T47D (cell line): ENCODE measurements at places on chromosomes 3 and 15.

GRCh38 chr15:47737477-47737876, 20.2 kb downstream of the SEMA6D start:
- DNase-seq: no peak

GRCh38 chr3:170421111-170421641, 2.5 kb downstream of the CLDN11 start:
- no peak for DNase-seq

DNA sequence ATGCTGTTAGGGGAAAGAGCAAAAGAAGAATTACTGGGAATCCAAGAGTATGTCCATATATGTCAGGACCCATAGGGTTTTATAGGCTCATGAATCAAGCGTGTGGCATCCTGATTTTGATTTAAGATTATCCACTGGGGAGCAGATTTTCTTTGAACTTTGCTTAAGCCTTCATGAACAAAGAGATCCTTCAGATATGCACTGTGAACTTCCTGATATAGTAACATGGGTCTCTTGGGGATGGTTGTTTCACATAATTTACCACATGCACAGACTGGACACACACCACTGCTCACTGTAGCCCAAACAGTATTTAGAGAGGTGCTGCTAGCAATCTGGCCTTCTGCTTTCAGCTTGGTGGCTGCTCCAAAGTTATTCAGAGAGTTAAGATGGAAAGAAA, 200.9 kb upstream of the ZPLD1 start:
- no peak for DNase-seq

DNA sequence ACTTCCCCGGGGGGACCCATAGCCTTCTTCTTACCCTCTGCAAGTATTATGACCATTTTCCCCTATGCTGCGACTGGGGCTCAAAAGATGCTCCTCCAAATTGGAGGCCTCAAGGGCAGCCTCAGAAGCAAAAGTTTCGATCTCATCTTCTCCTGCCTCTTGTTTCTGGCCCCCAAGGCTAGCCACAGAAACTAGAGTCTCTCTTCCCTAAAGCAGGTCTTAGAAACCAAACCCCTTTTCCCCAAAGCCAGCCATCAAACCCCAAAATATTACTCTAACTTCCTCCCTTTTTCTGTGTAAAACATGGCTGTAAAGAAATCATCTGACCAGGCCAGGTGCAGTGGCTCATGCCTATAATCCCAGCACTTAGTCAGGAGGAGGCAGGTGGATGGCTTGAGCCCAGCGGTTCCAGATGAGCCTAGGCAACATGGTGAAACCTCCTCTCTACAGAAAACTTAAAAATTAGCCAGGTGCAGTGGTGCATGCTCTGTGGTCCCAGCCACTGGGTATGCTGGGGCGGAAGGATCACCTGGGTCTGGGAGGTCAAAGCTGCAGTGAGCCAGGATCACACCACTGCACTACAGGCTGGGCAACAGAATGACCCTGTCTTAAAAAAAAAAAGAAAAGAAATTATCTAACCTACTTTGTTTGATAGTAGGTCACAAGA, 36.7 kb upstream of the MFGE8 start:
- DNase-seq: no peak

- DNase-seq: no peak
Observed at GRCh38 chr15:71716990-71717389, 93.4 kb upstream of the NR2E3 start.

GRCh38 chr15:40992241-40992741, 39.0 kb downstream of the CHAC1 start:
- no peak for DNase-seq

DNA sequence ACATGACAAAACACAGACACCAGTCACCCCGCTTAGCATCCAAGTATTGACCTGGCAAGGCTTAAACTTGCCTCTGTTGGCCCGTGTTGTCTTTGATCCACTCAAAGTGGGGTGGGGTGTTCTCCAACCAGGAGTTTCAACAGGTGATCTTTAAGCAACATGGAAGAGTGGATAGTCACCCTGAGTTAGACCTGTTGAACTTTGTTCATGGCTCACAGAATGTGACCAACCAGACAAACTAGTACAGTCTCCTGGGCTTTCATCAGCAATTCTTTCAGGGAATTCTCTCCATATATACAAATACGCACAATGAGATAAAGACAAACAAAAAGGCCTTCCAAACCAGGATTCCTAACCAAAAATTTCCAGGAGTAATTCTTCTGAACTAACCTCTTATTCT, 11.9 kb downstream of the LEKR1 start:
- DNase-seq: no peak

DNA sequence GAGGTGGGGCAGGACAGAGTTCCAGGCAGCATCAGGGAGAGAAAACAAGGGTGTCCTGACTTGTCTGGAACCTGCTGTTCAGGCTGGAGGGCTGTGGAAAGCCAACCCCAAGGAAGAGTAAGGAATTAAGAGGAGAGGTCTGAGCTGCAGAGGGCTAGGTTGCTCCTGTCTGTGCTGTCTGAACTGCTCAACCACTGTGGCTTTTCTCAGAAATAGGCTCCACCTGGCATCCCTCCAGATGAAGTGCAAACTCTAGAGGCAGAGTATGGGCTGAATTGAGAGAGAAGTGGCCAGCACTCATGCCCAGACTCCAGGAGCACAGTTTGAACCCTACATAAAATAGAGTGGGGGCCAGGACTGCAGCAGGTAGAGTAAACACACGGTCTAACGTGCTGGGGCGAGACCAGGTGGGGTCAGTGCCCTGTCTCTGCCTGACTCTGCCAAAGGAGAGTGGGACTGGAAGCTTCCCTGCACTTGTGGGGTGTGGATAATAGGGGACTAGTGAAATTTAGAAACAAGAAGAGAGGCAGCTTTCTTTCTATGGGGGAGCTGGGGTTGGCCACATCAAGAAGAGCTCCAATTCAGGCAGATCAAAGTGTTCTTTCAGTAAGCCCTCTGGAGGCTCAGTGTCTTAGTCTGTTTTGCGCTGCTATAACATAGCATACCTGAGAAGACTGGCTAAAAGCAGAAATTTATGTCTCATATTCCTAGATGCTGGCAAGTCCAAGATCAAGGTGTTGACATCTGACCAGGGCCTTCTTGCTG, 28.0 kb upstream of the MNS1 start:
- DNase-seq: no peak

DNA sequence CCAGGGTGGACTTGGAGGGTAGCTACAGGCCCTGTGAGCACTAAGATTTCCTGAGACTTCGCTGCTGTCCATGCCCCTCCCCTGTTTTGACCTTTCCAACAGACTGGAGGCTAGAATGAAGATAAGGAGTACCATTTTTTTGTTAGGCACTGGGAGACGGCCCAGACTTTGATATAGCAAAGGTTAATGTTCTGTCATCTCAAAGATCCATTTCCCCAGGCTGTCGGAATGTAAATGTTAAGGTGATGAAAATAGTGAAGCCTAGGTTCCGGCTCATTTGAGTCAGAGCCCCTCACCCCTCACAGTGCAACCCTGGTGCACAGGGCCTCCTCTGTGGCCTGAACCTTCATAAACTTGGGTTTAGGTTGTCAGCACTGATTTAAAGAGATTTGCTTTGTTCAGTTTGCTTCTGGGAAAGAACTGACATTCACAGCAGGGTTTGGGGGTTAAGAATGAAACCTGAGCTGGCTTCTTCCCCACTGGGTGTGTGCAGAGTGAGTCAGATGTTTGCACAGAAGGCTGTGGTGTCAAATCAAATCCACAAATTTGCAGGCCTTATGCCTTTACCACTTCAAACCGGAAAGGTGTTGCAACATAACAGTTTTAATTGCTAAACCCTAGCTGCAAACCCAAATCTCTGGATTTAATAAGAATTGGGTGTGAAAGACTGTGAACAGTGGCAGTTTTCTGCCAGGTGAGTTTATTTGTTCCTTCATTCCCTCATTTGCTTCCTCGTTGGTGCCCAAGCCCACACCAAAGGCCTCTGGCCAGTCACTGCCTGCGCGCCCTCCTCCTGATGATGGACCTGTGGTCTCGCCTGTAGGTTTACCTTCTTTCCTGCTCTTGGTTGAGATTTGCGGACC, 20.6 kb upstream of the KCTD6 start:
- peak; percentile 39 for DNase-seq

- no peak for DNase-seq
Observed at GRCh38 chr3:132326251-132326650, 9.0 kb downstream of the ACP3 start.

GRCh38 chr3:157063926-157064325, 96.0 kb downstream of the CCNL1 start:
- no peak for DNase-seq

DNA sequence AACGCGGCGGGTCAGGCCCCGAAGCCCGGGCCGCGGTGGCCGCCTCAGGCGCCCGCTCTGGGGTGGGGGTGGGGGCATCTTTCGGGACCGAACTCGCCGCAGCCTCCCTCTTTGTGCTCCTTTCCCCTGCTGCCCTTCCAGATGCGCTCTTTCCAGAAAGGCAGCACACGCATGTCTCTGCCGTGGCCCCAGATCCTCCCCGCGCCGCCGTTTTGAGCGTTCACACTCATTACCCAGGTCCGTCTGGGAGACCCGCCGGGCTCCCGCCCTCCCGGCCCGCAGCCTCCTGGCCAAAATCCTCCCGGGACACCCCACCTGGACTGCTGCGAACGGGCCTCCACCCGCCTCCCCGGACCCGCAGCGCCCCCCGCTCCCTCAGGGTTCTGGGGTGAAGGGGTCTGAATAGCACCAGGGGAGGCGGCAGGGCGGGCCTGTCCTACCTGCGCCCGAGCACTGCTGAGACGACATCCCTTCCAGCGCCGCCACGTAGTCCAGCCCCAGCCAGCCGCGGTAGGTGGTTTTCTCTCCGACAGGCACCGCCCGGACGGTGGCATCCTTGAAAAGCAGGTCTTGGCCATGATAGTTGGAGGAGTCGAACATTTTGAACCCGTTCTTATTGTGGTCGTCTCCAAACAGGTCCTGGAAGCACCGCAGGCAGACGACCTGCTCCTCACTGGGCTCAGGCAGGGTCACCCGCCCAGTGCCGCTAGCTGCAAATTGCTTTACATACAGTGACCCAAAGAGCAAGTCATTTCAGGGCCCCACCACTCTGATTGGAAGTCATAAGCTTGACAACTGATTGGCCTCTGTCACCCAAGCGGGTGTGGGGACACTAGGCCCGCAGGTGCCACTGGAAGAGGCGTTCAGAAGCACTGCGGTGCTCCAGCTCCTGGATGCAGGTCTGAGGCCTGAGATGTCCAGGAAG, 25.9 kb downstream of the MELTF start:
- DNase-seq: peak; percentile 73

GRCh38 chr3:140023616-140024530, 88.9 kb downstream of the CLSTN2 start:
- DNase-seq: no peak

DNA sequence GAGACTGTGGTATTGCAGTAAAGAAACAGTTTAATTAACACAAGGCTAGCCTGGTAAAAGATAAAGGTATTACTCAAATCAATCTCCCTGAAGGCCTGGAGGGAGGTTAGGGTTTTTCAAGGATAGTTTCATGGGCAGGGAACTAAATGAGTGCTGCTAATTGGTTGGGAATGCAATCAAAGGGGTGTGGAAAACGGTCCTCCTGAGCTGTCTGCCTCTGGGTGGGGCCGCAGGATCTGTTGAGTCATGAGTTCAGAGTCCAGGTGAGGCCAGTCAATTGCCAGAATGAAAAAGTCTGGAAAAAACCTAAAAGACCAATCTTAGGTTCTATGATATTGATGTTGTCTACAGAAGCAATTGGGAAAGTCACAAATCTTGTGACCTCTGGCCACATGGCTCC, 293.2 kb downstream of the MCTP2 start:
- no peak for DNase-seq

DNA sequence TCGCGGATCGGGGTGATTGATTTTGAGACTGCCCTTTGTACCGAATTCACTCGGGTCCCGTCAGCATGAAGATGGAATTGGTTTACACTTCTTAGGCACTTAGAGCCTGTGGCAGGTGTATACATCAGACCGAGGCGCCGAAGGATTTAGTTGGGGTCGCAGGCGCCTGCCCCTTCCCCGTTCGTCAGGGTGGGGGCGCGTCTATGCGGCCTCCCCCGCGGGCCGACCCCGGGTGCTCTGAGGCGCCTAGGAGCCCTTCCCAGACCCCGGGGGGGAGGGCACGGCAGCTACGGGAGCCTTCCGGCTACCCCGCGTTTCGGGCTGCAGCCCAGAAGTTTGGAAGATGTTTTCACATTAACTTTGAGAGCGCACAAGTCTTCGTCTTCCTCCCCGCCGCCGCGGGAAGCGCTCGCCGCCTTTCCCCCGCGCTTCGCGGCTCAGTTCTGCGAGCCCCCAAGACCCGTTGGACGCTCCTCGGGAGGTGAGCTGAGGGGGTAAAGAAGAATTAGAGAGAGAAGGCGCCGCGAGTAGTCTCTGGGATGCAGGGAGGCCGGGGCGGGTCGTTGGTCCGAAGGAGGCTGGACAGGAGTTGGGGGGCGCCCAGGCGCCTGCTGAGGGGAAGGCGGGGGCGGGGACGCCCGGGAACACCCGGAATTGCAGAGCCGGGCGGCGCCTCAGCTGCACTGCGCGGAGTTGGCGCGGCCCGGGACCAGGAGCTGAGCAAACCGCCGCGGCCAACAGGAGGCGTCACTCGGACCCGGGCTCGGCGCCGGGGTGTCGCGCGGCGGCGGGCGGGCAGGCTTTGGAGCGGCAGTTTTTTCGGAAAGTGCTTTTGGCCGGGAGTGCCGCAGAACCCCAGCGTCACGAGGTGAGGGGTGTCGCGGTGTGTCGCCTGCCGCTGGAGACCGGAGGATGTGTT, 780 bp downstream of the TIPARP start:
- DNase-seq: peak; percentile 66

GRCh38 chr3:50671331-50671730, 3.4 kb upstream of the DOCK3 start:
- peak; percentile 42 for DNase-seq

DNA sequence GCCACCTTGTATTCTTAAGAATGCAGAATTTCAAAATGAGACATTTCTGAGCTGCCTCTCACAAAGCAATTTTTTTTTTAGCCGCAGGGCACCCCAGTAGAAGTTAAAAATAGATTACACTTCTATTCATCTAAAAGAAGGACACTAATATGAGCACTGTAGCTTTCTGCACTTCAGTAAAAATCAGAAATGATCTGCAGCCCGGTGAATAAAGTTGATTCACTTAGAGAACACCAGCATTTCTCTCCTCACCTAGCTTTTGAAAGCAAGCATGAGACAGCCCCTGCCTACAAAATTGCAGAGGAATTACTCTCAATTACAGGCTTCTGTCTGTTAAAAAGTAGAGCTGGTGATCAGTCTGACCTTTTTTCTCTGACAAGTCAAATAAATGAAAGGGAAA, 1062.4 kb downstream of the FHIT start:
- no peak for DNase-seq

GRCh38 chr3:72355168-72355567, 493.1 kb downstream of the SHQ1 start:
- DNase-seq: no peak
